ENCODE measurements at places on chromosomes 2 and 18.

DNA sequence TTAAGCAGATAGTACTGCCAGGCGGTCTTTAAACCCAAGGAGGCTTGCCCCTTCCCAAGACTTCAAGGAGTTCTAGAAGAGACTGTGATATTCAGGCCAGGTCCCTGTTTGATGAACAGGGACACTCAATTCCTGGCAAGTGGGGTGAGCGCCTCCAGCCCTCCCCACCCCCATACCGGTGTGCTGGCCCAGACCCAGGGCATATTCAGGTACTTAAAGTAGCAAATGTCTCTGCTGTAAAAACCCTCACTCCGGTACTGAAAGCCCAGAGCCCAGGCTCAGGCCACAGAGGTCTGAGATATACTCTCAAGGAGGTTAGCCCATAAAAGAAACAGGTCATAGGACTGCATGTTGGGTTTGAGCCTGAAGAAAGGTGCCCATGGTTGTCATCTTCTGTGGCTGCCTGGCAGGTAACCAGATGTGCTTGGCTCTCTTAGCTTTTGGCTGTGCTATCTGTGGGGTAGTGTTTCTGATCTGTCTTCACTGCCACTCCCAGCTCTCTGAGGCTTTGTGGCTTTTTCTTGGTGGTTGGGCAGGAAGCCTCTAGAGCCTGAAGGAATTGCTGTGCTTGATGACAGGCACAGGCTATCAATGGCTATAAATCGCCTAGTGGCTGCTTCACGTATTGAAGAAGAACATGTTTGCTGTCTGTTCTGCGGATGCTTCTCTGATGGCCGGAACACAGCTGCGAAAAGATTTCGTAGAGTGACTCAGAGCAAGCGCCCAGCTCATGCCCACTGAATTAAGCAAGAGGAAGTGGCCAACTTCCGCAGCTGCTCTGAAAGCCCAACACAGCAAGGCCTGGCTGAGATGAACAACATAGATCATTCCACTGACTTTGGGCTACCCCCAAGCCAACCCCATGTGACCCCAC is 63.3 kb upstream of the ALPP start:
- DNase-seq = peak; percentile 86

DNA sequence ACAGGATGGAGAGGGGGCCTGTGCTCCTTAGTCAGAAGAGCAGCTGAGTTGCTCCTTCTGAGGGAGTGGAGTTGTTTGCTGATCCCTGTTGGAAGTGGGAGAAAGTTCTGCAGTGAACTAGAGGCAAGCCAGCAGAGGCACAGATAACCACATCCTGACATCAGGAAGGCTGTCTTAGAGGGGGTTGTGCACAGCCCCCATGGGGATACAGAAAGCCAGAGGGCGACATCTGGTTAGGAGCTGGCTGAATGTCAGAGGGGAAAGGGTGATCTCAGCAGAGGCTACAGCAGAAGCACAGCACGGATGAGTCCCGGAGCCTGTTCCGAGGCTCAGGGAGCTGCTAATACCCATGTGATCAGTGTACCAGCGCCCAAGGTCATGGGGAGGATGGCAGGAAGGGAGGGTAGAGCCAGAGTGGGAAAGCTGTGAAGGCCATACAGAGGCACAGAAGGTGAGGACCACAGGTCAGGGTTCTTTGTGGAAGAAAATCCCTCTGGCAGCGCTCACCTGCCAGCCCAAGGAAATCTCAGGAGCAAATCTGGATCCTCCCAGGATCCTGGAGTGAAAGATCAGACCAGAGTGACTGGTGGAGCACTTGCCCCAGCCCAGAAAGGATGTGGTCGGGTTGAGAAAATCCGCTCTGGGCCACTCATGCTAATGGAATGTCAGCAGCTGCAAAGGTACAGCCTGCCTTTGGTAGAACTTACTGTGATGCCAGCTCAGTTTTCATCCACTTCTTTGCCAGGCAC is 111.8 kb downstream of the STPG4 start:
- DNase-seq = peak; percentile 87

DNA sequence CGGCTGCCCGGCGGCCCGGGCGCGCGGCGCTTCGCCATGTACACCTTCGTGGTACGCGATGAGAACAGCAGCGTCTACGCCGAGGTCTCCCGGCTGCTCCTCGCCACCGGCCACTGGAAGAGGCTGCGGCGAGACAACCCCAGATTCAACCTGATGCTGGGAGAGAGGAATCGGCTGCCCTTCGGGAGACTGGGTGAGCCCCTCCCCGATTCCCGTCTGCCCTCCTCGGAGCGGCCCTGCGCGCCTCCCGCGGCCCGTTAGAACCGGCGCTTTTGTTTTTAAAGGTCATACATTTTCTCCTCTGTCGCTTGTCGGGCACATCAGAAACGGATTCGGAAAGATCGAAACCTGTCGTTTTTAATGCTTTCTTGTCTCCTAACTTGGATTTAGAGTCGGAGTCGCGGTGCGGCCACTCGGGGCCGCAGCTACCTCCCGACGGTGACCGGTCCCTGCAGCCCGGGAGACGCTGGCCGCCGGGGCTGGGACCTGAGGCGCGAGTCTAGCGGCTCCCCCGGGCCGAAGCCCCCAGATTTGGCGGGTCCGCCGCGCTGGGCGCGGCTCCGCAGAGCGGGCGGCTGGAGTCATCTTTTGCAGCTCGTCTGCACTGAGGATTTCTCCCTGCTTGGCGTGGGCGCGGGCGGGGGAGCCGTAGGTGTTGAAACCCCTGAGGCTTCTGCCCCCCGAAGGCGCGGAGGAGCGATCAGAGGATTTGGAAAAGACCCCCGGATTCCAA is 519 bp downstream of the TTL start:
- DNase-seq = no peak

DNA sequence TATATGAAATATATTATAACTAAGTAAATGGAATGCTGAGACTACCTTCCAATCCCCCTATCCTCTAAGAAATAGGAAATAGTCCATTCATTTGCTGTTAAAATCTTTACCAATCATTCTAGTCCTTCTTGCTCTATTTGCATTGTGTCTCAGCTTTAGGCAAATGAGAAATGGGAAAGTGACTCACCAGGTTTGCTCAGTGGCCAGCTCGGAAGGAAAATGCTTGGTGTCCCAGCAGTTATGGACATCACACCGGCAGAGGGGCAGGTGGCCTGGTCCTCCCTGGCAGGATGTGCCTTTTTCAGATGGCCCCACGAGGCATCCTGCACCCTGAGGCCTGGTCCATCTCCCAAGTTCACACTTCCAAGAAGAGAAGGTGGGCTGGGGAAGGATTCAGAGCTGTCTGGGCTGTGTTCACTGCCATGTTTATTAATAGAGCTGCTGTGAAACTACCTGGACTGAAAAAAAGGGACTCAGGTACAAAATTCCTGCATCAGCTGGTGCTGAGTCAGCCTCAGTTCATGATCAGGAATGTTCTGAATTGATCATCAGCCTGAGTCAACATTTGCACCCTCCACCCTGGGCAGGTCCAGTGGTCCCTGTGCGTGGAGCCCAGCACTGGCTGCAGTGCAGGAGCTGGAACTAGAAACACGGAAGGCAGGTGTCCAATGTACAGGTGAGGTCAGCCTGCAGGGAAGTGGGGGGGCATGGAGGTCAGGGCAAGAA is 60.1 kb upstream of the ARL4C start:
- no peak for DNase-seq

DNA sequence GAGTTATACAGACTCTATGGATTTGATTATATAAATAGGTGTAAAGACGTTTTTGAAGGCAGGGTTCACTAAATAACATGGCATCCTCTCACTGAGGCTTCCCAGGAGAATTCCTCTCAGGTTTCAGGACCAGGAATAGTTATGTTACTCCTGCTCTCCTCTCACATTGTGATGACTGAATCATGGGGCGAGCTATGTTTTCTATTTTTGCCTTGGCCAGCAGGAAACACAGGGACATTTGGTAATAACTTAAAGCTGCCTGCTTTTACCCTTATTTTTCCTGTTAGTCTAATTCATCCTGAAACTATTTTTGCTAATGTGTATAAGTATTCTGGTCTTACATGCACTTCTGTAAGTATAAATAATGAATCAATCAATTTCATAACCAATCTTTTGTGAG is 115.3 kb upstream of the ITGB6 start:
- DNase-seq = no peak

GRCh38 chr18:7207366-7207915 is 23.4 kb upstream of the LRRC30 start:
- peak; percentile 2 for DNase-seq

GRCh38 chr2:75558786-75559679 is 1.7 kb downstream of the EVA1A start:
- DNase-seq = no peak

GRCh38 chr2:163737563-163737962 is 1.8 kb upstream of the FIGN start:
- no peak for DNase-seq

Data from GM04503 (cell line).